ENCODE measurements at places on chromosomes 12 and 14. TPM values are rescaled to one million over a fixed set of nuclear protein-coding genes. Genes with fewer than 3 reads are reported as not detected.

The DBX2 gene
- not detected for total RNA-seq

The ADSS1 gene
- 3.8 TPM for total RNA-seq

The FOXJ2 gene
- total RNA-seq = 7.2 TPM

The ABHD12B gene
- total RNA-seq = not detected

The DNAJC22 gene
- total RNA-seq = 0.14 TPM

The ACRBP gene
- total RNA-seq = 0.51 TPM

The IL23A gene
- 0.50 TPM for total RNA-seq

The FGF6 gene
- total RNA-seq = not detected

The TEX52 gene
- not detected for total RNA-seq

The DACT1 gene
- 3.3 TPM for total RNA-seq

The M6PR gene
- 165 TPM for total RNA-seq

The NGB gene
- 0.33 TPM for total RNA-seq

The GDF3 gene
- not detected for total RNA-seq

The ASIC1 gene
- total RNA-seq = 3.0 TPM

The SMIM41 gene
- 0.17 TPM for total RNA-seq

The KLRG1 gene
- total RNA-seq = not detected

The PZP gene
- total RNA-seq = not detected

The ACIN1 gene
- 62.0 TPM for total RNA-seq

The NOVA1 gene
- total RNA-seq = not detected

The TCTN1 gene
- 19.4 TPM for total RNA-seq

The DIO2 gene
- total RNA-seq = not detected

The MIP gene
- 0.17 TPM for total RNA-seq

The GLT1D1 gene
- total RNA-seq = not detected

The PSME1 gene
- 85.1 TPM for total RNA-seq

The LMO3 gene
- total RNA-seq = not detected
